ENCODE measurements at places on chromosomes 6 and 20. TPM values are rescaled to one million over a fixed set of nuclear protein-coding genes. Genes with fewer than 3 reads are reported as not detected.

Gene RIMS1
- total RNA-seq = 0.58 TPM

Gene NRSN1
- not detected for total RNA-seq

Gene ZGPAT
- 57.2 TPM for total RNA-seq

GRCh38 chr6:144912474-144912873 lies 627.3 kb downstream of the UTRN start:
- no peak for DNase-seq

- DNase-seq = no peak
Measured at GRCh38 chr6:152529369-152529768, 107.8 kb downstream of the SYNE1 start.

GRCh38 chr20:59680148-59680650 lies 75.9 kb downstream of the PHACTR3 start:
- DNase-seq = no peak

DNA sequence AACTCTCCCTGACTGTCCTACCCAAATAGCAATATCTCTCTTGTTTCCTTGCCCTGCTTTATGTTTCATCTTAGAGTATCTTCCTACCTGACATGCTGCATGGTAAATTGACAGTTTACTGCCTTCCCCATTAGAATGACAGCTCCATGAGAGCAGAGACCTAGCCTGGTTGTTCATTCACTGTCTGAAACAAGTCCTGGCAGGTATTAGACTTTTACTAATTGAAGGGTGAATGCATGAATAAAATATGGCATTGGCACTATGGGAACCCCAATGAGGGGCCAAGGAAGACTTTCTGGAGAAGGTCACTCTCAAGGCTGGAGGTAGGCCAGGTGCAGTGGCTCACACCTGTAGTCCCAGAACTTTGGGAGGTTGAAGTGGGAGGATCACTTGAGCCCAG lies 3.8 kb upstream of the CITED2 start:
- no peak for DNase-seq

GRCh38 chr20:35467339-35468224 lies 12.2 kb downstream of the CEP250 start:
- no peak for DNase-seq

Data from epithelial cell of proximal tubule (primary cell).